ENCODE measurements at places on chromosomes 1 and 21.
A peak's percentile ranks its signal among the peaks of the same experiment; 100 is the strongest.

- peak; percentile 72 for DNase-seq
Observed at GRCh38 chr1:58784758-58785441, 1.1 kb upstream of the JUN start.

DNA sequence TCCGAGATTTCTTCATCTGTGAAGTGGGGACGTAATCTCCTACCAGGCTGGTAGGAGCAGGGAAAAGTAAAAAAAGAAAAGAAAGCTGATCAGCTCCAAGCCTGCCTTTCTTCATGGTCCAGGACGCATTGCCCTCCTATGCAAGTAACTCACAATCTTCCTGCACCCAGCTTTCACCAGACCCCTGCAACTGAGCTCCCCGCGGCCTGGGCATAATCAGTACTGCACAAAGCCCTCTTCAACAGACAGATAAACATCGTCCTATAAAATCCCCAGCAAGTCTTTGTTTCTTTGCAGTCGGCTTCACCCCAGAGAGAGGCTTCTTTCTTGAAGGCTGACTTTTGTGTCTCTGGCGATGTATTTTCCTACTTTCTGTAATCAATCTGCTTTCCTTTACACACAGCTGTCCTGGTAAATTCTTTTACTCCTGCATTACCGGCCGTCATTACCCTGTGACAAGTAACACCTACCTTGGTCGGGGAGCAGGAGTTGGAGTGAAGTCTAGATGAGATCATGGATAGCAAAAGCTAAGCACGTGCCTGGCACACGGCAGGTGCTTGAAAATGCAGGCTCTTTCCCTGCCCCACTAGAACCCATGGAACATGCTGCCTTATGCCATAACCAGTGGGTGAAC lies 8.3 kb downstream of the PADI1 start:
- DNase-seq = no peak

DNA sequence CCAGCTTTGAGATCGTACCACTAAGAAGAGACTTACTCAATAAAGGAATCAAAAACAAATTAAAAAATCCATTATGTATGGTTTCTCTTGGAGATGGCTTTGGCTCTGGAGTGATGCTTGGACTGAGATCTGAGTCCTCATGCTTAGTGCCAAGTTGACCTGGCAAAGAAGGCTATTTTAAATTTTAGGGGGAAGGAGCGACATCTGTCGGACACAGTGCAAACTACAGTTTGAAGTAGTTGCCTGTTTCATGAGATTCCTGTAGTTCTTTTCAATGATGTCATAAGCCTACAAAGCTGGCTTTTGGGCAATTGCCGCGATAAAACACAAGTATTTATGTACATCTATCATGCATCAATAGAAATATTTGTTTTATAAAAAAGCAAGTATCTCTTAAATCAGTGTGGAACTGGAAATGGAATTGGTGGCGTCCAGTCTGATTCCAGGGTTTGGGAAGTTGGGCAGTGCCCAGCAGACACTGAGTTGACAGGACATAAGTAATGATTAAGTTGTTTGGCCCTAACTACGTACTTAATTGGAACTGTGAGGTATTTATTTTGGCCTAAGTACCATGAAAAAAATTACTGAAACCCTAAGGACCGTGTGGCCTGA lies 50.0 kb downstream of the TBCE start:
- peak; percentile 33 for DNase-seq

- DNase-seq = no peak
Observed at GRCh38 chr1:51247499-51247898, 11.4 kb downstream of the RNF11 start.

- no peak for DNase-seq
Observed at GRCh38 chr1:29876902-29877301, 640.6 kb downstream of the PTPRU start.

DNA sequence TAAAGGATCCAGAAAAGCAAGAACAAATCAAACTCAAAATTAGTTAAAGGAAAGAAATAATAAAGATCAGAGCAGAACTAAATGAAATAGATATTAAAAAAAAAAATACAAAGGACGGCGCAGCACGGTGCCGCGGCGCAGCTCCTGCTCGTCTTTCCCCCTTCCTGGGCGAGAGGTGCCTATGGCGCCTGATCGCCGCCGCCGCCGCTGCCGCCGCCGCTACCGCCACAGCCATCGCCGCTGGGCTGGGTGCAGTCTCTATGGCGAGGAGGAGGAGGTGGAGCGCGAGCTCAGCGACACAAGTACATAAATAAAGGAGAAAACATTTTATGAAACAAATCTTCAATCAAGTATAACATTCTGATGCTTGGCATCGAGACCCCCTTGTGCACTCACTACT lies 77.6 kb upstream of the VANGL1 start:
- no peak for DNase-seq

- DNase-seq = no peak
Observed at GRCh38 chr1:18989896-18990295, 33.4 kb upstream of the IFFO2 start.

- DNase-seq = no peak
Observed at GRCh38 chr1:21383785-21384401, 56.0 kb upstream of the NBPF3 start.

DNA sequence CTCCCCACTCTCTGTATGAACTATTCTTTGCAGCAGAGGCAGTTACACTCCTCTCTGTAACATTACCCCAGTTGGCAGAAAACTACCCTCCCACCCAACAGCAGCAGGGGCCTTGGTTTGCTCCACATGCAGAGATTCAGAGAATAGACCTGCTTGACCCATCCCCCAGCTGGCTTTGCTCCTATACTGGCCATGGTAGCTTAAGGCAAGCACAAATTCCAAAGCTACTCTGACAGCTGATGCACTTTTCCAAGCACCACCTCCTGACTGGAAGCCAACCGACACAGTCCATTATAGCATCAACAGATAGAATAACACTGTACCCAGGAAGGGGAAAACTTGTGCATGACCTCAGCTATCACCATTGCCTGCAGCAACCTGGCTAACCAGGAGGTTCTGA lies 846.5 kb upstream of the NCAM2 start:
- no peak for DNase-seq

GRCh38 chr1:198880818-198881597 lies 242.2 kb downstream of the PTPRC start:
- no peak for DNase-seq

- no peak for DNase-seq
Observed at GRCh38 chr1:66613187-66613586, 79.2 kb downstream of the SGIP1 start.

DNA sequence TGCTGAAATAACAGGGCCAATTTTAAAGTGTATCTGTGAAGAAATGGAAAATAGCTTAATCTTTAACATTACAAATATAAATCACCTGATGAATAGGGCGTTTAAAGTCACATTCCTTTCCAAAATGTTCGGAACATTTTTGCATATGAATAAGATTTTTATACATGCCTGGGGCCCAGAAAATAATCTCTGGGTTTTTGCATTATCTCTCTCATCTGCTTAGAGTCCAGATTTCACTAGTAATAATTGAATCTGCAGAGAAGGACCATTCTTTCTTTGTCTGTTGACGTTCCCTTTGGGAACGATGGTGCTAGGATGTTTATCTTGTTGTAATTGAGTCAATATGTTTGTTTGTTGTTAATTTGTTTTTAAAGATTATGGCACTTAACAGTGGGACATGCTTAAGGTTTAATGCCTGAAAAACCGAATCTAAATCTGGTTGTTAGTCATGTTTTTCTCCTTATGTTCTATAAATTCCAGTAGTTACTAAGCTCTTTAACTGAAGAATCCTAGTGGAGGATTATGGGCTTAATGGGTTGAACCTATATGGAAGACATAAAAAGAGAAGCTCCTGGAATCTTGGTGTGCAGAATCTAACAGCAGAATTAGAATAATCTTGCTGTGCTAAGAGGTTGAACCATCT lies 140.6 kb downstream of the VPS13D start:
- no peak for DNase-seq

DNA sequence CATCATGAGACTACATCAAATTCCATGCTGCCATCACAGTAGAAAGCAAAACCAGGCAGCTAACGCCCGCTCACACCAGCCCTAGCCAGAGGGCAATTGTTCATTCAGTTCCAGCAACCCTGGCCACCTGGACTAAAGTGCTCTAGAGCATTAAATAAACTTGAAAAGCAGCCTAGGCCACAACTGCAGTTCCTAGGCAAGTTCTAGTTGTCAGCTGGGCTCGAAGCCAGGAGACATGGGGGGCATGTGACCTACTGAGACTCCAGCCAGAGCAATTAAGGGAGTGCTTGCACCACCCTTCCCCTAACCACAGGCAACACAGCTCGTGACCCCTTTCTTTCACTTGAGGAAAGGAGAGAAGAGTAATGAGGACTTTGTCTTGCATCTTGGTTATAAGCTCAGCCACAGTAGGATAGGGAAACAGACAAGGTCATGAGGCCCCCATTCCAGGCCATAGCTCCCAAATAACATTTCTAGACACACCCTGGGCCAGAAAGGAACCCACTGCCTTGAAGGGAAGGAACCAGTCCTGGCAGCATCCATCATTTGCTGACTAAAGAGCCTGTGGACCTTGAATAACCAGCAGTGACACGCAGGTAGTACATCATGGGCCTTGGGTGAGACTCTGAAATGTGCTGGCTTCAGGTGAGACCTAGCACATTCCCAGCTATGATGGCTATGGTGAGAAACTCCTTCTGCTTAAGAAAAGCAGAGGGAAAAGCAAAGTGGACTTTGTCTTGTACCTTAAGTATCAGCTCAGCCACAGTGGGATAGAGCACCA lies 77.0 kb downstream of the ZZZ3 start:
- DNase-seq = no peak

- no peak for DNase-seq
Observed at GRCh38 chr1:165436994-165437393, 7.9 kb downstream of the RXRG start.

- DNase-seq = peak; percentile 45
Observed at GRCh38 chr1:111747282-111747734, 8.1 kb upstream of the INKA2 start.

GRCh38 chr1:108716437-108717230 lies 3.9 kb downstream of the FNDC7 start:
- no peak for DNase-seq

- no peak for DNase-seq
Observed at GRCh38 chr1:214003233-214003632, 15.5 kb downstream of the PROX1 start.

GRCh38 chr1:231423648-231424047 lies 1.6 kb upstream of the EGLN1 start:
- DNase-seq = no peak

DNA sequence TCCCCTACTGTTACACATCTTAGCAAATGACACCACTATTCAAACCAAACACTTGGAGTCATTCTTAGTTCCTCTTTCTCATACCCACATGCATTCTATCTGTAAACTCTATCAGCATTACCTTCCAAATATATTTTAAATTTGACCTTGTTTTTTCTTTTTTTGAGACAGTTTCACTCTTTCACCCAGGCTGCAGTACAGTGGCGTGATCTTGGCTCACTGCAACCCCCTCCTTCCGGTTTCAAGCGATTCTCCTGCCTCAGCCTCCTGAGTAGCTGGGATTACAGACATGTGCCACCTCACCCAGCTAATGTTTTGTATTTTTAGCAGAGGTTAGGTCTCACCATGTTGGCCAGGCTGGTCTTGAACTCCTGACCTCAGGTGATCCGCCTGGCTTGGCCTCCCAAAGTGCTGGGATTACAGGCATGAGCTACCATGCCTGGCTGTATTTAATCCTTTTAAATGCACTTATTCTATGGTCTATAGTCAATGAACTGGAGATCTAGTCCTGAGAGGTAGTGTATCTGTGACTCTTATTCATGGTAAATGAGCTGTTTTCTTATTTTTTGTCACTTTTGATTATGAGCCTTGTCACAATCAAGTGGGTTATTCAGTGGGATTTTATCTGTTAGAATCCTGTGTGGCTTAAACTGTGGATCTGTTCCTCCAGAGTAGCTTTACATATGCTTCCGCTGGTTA lies 73.1 kb downstream of the GATAD2B start:
- no peak for DNase-seq

GRCh38 chr1:70978623-70979022 lies 69.0 kb downstream of the PTGER3 start:
- no peak for DNase-seq

GRCh38 chr21:38444691-38445090 lies 53.6 kb downstream of the ERG start:
- DNase-seq = no peak

GRCh38 chr1:189434461-189434860 lies 1043.2 kb downstream of the BRINP3 start:
- no peak for DNase-seq

DNA sequence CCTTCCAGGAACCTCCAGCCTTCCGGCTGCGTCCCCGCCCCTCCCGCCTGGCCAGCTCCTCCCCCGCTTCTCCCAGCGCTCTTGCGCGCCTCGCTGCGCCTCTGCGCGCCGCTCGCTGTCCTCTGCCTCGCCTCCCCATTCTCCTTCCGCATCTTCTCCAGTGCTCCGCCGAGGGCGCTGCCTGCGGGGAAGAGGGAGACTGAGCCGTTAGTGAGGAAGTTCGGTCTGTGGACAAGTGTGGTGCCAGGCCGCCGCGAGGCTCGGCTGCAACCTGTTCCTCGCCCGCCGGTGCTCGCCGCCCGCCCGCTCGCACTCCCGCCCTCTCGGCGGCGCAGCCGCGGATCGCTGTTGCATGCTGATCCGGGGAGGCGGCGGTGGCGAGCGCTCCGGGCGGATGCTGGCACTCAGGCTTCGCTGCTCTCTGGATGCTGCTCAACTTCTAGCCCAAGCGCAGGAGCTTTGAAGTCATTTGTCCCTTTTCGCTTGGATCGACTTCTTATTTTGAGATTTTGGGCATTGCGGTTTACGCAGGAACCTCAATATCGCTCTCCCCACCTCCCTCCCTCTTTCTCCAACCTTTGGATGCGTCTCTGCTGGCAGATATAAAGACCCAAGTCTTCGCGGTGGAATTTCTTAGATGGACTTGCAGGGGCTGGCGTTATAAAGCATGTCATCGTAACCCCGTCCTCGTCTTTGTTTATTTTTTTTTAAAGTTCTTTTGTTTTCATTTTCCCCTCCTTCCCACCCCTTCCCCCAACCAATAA lies 614 bp upstream of the CACNA1E start:
- no peak for DNase-seq

DNA sequence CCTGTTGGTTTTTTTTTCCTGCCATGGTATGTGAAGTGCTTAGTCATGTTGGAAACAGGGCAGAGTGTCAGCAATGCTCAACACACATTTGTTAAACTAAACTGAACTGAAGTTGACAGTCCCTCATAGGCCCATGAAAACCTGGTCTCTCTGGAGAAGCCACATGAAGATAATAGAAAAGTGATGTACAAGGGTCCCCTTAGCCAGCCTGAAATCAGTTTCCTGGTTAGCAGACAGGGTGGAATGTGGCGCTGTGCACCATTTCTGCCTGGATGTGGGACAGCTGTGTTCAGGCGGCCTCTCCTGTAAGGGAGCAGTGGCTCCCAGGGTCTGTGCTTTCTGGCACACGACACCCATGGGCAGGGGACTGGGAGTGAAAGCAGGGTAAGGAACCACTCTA lies 9.9 kb upstream of the CHI3L1 start:
- no peak for DNase-seq

- DNase-seq = no peak
Observed at GRCh38 chr1:227399152-227399730, 80.9 kb upstream of the CDC42BPA start.

- DNase-seq = no peak
Observed at GRCh38 chr1:216528816-216529215, 105.6 kb upstream of the USH2A start.

- DNase-seq = no peak
Observed at GRCh38 chr1:20670936-20671335, 9.8 kb upstream of the DDOST start.

- no peak for DNase-seq
Observed at GRCh38 chr21:32099812-32100416, 178.9 kb downstream of the MIS18A start.

- DNase-seq = no peak
Observed at GRCh38 chr21:22711636-22712035, 1713.4 kb downstream of the NCAM2 start.
